ENCODE measurements at places on chromosomes 7 and 10. TPM values are rescaled to one million over a fixed set of nuclear protein-coding genes. Genes with fewer than 3 reads are reported as not detected.

Gene MPP7
- under 0.01 TPM for total RNA-seq

Gene NAT16
- total RNA-seq, result not detected

Gene PTTG1IP2
- not detected for total RNA-seq

Gene ZNF804B
- total RNA-seq, result not detected

Gene ANKRD61
- total RNA-seq, result not detected

Gene TAS2R5
- 0.43 TPM for total RNA-seq

Gene ADRB1
- total RNA-seq, result not detected

Gene TUBAL3
- not detected for total RNA-seq

All from bronchial smooth muscle cell (primary cell).